ENCODE measurements at places on chromosomes 3 and 15.

DNA sequence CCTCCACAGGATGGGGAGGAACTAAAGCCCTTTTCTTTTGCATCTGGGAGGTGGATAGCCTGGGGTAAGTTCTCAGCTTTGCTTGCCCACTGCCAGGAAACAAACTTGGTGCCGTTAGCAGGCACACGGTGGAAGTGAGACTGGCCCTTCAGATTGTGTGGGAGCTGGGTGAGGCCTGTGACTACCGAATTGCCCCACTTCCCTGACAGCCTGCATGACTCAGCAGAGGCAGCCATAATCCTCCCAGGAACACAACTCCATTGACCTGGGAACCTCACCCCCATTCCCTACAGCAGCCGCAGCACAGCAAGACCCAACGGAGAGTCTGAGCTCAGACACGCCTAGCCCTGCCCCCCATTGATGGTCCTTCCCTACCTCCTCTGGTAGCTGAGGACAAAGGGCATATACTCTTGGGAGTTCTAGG, 282.6 kb downstream of the KLF13 start:
- DNase-seq, result no peak

DNA sequence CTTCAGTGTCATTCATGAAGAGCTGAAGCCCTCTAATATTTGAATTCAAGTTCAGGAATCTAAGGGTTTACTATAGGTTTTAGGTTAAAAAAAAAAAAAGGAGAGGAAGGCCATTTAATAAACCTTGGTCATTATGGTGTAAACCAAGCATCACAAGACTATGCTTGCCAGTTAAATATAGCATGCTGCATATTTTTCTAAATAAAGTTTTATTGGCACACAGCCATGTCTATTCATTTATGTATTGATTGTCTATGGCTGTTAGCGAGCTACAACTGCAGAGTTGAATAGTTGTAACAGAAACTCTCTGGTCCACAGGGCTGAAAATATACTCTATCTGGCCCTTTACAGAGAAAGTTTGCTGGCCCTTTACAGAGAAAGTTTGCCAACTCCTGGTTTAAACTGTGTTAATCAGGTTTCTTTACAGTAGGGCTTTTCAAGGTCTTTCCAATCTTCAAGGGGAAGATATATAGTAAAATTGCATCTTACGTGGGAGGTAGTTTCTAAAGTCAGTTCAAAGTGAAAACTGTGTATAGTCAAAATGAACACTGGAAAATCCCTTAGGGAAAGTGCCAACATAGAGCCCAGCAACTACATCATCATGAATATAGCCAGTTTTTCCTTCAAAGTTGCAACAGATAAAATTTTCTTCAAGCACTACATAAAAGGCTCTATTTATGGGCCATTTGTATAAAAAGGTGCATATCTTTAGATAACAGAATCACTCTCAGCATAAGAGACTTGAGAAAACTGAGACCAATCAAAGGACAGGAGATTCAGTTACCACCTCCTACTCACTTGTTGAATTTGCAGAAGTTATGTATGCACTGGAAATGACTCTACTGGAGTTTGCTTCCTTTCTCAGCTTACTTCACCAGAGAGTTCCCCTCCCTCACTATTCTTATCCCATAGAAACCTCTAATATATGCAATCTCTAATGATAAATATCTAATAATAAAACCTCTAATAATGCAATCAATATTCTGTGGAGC, 49.7 kb upstream of the FRMD4B start:
- no peak for DNase-seq

GRCh38 chr3:132654721-132655120, 4.9 kb downstream of the ACAD11 start:
- DNase-seq, result no peak

- DNase-seq, result no peak
Measured at GRCh38 chr3:61015859-61016258, 235.4 kb downstream of the FHIT start.

DNA sequence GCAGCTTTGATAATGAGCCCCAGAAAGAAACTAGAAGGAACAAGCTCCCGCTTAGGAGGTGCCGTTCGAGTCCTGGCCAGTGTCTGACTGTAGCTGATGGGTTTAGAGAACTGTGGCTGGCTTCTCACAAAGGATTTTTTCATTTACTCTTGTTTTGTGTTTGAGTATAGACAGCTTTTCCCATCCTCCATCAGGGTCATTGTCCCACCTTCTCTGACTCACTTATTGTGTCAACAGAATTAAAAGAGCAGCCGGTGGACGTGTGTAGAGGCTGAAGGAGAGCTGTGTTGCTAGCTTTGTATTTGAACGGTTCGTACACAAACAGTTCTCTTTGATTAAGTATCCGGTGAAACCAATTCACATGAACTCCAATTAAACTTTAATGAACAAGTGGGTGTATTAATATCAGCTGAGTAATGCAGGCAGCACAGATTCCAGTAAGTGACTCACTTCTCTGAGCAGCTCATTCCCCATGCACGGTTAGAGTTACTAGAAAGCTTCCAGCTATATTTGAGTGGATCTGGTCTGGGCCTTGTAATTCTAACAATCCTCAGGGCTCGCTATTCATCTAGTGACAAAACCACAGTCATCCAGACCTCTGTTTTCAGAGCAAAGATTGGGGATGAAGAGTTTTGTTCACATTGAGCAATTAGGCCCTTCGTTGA, 141.0 kb downstream of the LPP start:
- DNase-seq, result peak; percentile 92

DNA sequence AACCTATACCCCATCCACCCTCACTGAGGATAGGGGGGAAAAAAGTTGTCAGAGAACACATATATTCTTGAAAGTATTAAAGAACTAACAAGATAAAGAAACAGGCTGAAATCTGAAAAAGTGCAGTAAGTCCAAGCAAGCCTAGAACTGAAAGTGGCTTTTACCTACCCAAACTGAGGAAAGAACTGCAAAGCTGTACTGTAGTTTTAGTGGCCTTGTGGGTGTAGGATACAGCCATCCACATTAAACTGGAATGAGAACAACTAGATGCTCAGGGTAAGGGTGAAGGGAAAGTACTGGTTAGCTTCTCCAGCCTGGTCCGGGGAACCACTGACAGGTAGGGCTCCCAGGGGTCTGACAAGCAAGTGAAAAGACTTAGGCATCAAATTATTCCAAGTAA, 10.1 kb downstream of the UBP1 start:
- DNase-seq, result no peak

GRCh38 chr15:41940441-41940857, 31.9 kb downstream of the EHD4 start:
- no peak for DNase-seq

- no peak for DNase-seq
Measured at GRCh38 chr3:151962352-151962751, 88.9 kb downstream of the SUCNR1 start.

DNA sequence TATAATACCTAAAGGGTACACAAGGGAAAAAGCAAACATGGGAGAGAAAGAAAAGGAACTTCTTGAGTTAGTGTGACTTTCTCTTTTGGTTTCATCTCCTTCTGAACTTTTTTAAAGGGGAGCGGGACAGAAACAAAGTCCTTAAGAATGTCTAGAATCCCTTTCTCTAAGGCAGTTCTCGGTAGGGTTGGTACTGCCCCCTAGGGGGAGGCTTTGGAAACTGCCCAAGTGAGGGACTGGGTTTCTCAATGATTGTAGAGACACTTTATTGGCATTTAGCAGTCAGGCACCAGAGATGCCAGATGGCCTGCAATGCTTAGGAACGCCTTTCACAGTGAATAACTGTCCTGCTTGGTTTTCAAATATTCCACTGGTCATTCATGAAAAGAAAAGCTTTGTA, 172.7 kb downstream of the WDR72 start:
- no peak for DNase-seq

DNA sequence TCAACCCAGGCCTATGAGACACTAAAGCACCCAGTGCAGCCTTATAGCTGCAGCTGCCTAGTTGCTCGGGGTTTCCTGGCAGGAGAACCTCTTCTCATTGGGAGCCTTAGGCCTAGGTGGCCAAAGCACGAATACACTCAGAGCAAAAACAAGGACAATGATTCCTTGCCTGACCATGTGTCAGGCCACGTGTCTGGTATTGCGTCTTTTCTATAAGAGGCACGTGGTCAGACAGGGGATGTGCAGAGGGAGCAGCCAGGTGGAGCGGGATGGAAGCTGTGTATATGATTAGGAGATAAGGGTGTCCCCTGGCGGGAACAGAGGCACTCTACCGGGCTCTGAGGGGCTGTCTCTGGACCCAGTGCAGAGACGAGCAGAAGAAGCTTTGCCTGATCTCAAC, 26.4 kb downstream of the SLC22A14 start:
- DNase-seq, result no peak

DNA sequence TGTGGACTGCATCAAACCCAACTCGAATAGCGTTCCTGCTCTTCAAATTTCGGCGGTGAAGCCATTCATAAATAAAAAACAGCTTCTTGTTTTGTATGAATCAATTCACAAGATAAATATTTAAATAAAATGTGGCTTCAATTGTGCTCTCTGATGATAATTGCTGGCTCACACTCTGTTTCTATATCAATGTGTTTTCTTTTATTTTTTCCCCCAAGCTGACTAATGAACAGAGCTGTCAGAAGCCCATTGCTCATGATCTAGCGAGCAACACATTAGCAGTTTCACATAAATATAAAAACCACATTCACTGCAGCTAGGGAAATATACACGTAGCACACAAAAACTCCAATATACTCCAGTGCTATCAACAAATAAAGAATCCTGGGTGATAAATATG, 45.0 kb upstream of the FOXP1 start:
- DNase-seq, result no peak

DNA sequence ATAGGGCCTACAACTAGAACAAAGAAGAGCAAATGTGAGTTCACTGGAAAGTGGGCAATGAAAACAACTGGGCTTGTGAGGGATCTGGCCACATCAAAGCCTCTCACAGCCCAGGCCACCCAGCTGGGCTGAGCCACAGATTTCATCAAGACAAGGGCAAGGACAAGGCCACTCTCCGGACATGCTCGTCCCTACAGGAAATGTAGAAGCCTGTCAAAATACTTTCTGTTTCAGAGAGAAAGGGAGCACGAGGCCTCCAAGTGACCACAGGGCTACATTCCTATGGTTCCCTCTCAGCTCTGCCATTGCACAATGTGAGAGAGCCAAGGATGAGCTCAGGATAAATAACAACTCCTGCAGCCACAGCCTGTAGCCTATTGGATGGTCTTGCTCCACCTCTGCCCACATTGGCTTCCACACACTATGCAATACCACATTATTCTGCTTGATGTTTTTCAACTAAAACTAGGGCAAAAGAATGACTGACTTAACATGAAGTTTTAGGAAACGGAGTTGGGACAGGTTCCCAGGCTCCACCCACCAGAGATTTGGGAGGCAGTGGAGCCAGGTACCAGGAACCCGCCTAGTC, 12.1 kb downstream of the TBC1D2B start:
- DNase-seq, result peak; percentile 97

DNA sequence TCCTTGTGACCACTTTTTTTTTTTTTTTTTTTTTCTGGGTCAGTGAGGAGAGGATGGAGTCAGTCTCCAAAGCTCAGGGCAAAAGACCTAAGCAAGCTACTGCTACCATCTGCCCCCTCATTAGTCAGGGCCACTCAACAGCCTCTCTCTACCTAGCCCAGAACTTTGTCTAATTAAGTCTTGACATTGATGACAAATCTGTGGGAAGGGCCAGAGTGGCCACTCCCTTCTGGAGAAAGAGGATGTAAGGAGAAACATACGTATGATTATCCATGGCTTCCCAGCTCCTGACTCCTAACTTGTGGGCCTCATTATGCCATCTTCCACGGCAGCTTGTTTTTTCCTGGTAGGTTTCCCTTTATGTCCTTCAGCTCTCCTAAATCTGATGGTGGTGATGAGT, 37.9 kb downstream of the NR1I2 start:
- DNase-seq, result no peak

DNA sequence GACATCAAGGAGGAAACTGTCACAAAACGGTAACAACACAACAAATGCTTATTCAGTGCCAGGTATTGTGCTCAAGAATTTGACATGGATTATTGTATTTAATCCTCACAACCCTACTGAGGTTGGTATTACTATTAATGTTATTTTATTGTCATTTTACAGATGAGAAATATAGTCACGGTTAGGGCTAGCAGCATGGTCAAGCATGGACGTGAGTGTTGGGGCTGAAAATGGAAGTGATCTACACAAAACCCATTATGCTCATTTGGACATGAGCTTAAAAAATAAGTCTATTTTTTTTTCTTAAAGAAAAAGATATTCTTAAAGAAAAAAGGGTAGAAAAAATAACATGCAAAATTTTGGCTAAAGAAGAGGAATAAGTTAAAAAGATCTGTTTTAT, 141.3 kb upstream of the SOX2 start:
- no peak for DNase-seq

DNA sequence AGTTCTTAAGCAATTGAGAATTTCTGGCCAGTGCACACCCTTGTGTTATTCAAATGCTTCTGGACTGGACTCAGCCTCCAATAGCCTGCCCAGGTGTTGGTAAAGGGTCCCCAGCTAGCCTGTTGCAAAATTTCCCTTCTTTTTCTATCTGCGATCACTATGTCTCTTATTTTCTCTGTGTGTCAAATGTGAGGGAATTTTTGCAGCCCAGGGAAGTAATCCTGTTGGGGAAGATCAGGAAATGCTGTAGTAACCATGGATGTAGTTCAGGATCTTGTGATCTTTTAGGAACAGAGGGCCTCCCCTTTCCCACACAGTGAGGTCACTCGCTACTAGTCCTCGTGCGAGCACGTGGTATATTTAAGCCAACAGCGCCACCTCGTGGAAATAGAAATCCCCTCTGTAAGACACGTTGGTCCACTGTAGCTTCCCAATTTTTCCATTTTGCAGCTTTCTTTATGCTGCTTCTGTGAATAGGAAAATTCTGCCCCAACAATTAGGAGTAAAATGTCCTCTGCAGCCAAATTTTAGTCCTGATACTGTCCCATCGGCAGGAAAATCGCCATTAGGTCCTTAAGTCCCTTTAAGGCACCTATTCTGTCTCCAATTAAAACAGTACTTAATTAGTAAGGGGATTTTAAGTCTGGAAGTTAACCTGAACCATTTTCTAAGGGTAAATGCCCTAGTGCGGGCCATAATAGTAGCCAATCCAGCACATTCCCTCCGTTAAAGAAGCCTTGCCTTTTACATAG, 4.0 kb upstream of the SMCO1 start:
- no peak for DNase-seq

- no peak for DNase-seq
Measured at GRCh38 chr3:53104762-53105161, 25.5 kb downstream of the RFT1 start.

- DNase-seq, result peak; percentile 84
Measured at GRCh38 chr3:111802163-111802625, 56.9 kb upstream of the PHLDB2 start.

DNA sequence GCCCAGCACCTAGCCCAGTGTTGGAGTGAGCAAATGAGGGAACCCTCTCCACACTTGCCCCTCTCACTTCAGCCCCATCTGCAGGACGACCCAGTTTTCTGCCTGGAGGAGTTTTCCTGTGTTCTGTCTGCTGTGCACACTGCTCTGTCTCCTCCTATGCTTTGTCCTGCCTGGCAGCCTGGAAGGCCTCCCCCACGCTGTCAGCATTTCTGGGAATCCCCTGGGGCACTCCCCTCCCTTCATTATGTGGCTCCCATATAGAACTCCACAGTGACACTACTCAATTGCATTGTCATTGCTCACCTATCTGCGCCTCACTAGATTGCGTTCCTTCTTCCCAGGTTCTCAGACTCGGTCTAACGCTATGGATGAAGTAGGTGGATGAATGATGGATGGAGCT, 13.9 kb downstream of the CLSTN2 start:
- DNase-seq, result no peak

All from AG04449 (cell line).